ENCODE measurements at places on chromosomes 4 and X.

DNA sequence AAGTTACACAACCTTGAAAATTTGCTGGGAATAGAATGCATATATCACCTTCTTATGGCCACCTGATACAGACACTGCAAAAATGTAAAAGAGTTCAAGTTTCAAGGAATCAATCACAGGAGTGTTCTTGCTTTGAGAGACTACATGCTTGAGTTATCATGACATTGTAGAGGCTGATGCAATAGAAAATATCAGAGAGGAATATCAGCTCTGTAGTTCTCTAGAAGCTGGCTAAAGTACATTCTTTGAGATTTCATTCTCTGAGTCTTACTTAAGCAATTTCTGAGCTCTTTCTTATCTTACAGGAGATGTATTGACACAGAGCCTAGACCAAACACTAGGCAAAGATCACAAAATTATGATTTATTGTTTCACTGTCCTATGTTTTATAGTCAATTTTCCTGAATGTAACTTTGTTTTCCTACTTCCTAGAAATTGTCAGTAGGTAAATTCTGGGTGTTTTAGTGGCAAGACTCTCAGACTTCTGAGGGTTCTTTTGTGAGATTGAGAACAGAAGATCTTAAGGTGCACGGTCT lies 152.1 kb upstream of the HPGD start:
- no peak for DNase-seq

GRCh38 chr4:185738038-185738552 lies 73.9 kb downstream of the SORBS2 start:
- DNase-seq = no peak

GRCh38 chr4:174314770-174315169 lies 31.1 kb downstream of the CEP44 start:
- DNase-seq = no peak

GRCh38 chr4:56979421-56980072 lies 851 bp downstream of the POLR2B start:
- no peak for DNase-seq

- DNase-seq = no peak
These were observed 2182.9 kb upstream of the TENM3 start for GRCh38 chr4:180060159-180060889.

GRCh38 chrX:1584237-1585011 lies 7.0 kb upstream of the AKAP17A start:
- no peak for DNase-seq
